NCI-H2171 (cell line): ENCODE measurements at places on chromosomes 2 and 18.

- peak; percentile 36 for DNase-seq
Observed at GRCh38 chr2:233413559-233414272, 59.4 kb downstream of the DGKD start.

- no peak for DNase-seq
Observed at GRCh38 chr2:238729261-238729935, 118.5 kb upstream of the TWIST2 start.

- DNase-seq = no peak
Observed at GRCh38 chr2:191041418-191042161, 27.6 kb upstream of the STAT1 start.

GRCh38 chr2:11658208-11659114 lies 11.5 kb downstream of the NTSR2 start:
- DNase-seq = no peak

GRCh38 chr18:77197073-77197472 lies 52.6 kb upstream of the GALR1 start:
- DNase-seq = no peak

DNA sequence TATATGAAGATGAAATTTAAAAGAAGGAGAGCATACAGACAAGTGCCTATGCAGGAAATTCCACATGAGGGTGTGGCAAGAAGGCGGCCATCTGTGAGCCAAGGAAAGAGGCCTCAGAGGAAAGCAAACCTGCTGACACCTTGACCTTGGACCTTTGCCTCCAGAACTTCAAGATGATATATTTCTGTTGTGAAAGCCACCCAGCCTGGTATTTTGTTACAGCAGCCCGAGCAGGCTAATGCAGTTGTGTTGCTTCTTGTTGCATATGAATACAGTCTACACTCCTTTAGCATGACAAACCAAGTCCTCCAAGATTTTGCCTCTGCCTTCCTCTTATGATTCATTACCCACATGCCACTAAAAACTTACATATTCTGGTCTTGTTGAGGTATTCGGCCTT lies 374.8 kb upstream of the TRIB2 start:
- no peak for DNase-seq

DNA sequence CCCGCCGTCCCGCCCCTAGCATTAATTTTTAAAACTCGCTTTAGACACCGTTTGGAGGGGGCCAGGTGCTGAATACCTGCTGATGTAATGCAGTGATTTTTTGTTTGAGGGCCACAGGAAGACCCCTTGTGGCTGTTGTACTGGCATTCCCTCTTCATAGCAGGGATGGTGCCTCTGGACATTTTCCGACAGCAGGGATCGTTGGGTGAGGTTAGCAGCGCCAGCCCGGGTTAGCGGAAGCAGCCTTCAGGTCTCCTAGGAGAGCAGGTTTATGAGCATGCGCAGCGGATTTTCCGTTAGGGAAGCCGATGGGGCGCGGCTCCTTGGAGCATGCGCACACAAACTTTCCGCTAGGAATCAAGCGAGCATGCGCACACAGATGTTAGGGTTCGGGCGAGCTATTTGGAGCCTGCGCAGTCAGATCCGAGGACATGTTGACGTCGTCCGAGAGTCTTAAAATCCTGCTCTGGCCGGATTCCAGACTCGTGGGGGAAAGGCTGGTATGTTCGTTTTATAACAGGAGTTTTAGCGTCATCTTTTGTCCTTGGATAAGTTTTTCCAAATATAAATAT lies 17.2 kb upstream of the C2orf74 start:
- DNase-seq = peak; percentile 98
